ENCODE measurements at places on chromosomes 3 and 15.

DNA sequence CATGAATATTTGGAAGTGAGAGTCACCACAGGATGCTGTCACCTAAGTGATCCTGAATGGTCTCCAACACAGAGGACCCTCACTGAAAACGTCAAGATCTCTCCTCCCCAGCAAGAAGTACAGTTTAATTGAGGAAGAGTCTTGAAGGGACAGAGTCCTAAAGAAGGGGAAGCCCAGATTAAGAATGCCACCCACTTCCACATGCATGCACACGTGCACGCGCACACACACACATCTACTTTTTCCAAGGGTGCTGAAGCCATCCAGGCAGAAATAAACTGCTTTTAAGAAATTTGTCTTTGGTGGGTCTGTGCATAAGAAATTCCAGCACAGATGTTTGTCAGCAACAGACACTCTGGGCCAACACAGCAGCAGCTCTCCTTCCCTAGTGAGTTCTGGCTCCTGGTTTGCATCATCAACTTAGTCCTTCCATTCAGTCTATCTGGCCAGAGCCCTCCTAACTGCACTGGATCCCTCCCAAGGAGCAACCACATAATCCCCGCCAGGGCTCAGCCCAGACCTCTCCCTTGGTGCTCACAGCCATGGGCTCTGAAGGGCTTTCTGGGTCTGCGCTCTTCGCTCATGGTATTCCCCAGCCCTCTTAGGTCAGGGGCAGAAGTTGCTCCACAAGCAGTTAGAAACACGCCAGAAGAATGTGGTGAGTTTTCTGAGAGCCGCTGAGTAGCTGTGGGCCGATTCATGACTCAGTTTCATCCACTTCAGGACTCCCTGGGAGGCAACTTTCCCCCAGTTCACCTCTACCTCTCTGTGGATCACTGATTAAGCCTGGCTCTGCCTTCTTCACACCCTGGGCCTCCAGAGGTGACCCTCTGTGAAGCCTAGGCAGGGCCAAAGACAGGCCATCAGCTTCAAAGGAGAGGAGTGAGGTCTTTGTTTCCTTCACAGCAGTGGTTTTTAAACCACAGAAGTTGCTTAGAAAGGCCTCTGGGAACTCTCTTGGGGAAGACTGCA lies 132.6 kb upstream of the LIPC start:
- no peak for DNase-seq

- no peak for DNase-seq
Observed at GRCh38 chr3:50450209-50450921, 53.1 kb downstream of the CACNA2D2 start.

- peak; percentile 39 for DNase-seq
Observed at GRCh38 chr15:66789029-66790025, 87.3 kb downstream of the SMAD6 start.

- DNase-seq = no peak
Observed at GRCh38 chr15:30943654-30944335, 40.1 kb downstream of the FAN1 start.

DNA sequence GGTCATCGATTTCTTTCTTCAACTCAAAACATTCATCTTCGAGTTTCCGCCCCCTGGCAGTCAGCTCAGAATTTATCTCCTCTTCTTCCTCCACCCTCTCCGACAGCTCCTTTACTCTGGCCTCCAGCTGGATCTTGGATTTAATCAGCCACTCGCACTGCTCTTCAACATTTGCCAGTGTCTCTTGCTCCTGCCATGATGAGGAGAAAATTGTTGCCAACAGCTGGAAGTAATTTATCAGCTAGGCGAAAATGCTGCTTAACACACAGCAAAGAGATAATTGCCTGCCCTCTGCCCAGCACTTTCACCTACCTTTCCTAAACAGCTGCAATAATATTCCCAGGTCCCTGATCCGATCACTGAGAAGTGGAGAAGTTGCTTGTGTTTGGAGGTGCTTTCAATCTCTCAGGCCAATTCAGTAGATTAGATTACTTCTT lies 69.3 kb downstream of the MYH15 start:
- peak; percentile 89 for DNase-seq

GRCh38 chr3:184368116-184368515 lies 6.6 kb downstream of the POLR2H start:
- no peak for DNase-seq

- DNase-seq = no peak
Observed at GRCh38 chr3:35651851-35652250, 12.5 kb downstream of the ARPP21 start.

DNA sequence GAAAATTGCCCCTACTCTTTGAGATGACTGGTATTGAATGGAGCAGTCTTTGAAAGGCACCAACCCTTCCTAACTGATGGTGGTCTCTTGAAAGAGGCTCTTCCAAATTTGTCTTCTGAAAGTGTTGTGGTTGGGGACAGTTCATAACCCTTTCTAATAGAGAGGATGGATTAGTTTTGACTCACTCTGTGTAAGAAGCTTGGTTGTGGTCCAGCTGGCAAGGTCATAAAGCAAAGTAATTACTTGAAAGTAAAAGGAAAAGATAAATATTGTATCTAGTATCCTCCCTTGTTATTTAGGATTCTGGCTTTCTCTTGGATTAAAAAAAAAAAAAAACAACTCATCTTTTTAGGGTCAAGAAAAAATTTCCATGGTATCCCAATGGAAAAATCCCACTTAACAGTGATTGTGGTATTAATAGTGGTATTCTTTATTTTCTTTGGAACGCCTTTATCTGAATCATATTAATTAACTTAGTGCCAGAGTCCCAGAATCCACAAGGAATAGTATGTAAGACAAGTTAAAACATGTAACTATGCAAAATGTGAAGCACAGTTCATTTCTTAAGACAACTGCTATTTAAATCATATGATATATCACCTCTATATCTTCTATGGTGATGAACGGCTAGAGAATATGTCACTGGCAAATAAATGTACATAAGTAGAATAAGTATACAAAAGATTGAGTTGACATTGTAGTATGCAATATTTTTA lies 469.3 kb upstream of the CDIN1 start:
- DNase-seq = no peak

GRCh38 chr3:32968920-32969389 lies 17.5 kb downstream of the CCR4 start:
- DNase-seq = no peak

DNA sequence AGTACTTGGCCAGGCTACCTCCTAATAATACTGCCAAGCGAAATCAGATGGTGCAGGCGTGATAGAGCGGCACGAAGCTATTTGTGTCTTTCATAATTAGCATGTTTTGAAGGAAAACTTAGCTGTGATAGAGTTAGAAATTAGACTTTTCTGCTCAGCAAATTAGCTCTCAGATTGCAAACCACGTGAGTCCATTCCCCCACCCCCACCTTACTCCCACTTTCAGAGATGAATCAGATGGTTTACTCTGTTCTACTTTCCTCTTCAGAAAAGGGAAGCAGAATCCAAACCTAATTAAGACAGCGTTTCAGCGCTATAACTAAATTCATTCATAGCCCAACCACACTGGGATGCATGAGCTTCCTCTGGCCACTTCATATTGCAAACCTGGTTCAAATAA lies 214.6 kb downstream of the SLCO3A1 start:
- DNase-seq = no peak

DNA sequence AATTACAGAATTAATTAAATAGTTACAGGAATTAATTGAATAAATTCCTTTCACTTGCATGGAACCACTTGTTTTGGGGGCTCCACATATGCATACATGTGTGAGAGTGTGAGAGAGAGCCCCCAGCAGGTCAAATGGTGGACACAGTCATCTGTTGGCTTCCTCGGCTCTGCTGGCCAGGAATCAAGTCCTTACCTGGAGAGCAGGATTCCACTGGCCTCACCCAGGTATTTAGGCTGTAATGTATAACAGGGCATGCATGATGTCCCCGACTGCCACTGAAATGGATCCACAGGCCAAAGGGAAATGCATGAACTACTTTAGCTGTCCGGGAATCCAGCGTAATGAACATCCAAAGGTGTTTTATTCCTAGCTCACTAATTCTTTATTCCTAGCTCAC lies 139.7 kb upstream of the SMAD3 start:
- no peak for DNase-seq

- DNase-seq = no peak
Observed at GRCh38 chr15:73335471-73335870, 33.3 kb downstream of the HCN4 start.

DNA sequence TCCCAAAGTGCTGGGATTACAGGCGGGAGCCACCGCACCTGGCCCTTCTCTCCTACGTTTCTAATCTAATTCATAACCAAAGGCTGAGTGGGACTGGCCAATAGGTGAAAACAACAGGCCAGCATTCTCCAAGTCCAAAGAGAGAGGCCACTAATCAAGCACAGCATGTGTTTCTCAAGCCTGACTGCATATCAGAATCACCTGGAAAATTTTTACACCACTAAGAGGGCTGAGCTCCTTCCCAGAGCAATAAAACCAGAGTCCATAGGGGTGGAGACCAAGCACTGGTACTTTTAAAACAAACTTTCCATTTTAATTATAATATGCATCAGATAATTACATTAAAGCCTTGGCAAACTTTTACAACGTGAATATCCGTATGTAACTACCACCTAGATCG lies 254.4 kb downstream of the OPA1 start:
- no peak for DNase-seq

DNA sequence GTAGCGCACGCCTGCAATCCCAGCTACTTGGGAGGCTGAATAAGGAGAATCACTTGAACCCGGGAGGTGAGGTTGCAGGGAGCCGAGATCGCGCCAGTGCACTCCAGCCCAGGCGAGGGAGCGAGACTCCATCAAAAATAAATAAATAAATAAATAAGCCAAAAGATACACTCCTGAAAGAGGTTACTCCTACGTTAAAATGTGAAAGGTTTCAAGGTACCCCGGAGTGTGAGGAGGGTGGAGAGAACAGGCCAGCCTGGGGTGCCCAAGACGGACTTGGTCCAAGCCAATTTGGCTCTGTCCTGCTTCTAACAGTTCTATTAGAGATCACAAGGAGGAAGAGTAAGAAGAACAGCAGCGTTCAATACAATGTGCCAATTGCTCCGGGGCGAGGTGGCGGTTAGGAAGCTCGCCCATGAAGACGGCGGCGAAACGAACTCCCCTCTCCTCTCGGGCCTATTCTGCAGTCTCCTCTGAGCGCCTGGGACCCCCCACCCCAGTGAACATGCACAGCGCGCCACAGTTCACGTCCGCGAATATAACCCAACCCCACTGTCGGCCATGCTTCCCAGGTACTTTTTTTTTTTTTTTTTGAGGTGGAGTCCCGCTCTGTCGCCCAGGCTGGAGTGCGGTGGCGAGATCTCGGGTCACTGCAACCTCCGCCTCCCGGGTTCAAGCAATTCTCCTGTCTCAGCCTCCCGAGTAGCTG lies 942 bp downstream of the ELP6 start:
- peak; percentile 32 for DNase-seq

DNA sequence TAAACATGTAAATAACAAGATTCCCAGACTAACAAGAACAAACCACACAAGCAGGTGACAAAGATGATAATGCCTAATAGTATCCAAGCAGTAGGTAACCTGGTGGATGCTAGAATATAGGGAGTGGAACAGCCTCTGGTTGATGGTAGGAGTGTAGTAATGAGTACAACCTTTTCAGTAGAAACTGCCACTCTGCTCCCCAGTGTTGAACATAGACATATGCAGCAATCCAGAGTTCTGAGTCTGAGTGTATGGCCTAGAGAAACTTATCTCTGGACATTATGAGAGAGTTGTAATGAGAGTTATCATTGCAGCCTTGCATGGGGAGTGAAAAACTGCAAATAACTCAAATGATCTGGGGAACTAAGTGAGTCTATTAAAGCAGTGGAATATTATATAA lies 76.1 kb upstream of the ACAD9 start:
- no peak for DNase-seq

DNA sequence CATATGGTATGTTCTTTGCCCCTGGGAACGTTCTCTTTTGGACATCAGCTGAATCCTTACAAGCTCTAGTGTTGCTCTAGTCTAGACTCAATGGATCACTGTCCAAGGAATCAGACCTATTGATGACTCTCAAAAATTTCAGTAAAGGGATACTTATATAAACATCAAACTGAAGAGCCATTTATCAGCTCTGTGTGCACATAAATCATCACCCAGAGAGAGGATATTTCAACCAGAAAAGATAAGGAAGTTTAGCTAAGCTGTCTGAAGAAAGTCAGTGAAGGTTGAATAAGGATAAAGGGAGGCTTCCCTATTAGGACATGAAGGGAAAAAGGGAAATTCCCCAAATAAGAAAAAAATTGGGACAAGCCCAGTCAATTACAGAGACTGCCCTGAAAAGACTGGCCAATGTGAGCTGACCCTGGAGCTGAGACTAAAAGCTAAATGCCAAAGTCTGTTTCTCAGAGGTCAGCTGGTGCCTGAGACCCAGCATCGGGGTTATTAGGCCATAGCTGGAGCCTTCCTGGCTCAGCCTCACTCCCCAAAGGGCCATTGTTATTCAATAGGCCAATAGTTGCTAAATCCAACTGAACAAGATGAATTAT lies 424.1 kb upstream of the THBS1 start:
- no peak for DNase-seq

DNA sequence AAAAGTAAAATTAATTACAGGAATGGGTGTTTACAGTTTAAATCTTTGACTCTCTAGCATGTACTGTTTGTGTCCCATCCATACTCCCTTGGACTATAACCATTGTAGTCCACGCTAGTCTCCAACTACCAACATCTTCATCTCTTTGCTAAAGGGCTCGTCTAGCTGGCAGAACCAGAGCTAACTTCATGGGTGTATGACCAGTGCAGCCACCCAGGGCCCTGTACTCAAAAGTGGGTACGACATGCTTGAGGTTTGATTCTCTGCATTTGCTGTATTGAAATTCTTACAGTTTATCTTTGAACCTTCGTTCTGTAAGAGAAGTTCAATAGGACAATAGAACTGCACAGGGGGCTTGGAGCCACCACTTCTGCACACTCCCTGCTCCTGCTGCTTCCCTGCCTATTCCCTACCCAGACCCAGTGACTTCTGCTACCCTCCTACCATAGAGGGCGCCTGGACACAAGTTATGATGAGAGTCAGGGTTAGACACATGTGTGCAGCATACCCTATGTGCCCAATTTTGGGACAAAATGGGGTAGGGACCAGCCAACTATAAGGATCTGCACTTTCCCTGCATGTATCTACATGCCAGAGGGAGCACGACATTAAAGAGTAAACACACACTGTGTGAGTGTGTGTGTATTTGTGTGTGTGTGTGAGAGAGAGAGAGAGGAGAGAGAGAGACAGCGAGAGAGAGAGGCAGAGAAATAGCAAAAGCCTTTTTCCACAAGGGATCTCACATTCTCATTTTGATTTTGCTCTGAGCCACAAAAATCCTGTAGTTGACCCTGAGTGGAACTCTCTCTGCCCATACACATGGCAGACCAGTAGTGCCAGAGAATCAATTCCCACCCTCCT lies 59.0 kb upstream of the NECTIN3 start:
- DNase-seq = peak; percentile 62

DNA sequence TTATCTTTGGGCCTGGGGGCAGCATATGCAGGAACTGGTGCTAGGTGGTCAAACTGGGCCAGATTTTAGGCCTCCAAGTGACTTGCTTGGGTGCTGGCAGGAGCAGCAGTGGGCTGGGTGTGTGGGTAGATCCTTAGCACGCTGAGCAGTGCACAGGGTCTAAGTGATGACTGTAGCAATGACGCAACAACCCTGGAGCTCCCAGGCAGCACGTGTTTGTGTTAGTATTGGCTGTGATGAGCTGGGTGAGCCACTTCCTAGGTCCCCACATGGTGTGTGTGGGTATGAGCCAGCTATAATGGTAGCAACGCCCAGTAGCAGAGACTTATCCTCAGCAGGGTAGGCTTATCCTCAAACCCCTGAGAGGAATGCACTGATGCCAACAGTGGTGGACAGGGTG lies 570.6 kb upstream of the ROBO1 start:
- no peak for DNase-seq

- no peak for DNase-seq
Observed at GRCh38 chr15:98150084-98150483, 189.6 kb downstream of the ARRDC4 start.

GRCh38 chr3:24343084-24343783 lies 151.4 kb downstream of the THRB start:
- no peak for DNase-seq

Data from NCI-H82 (cell line).